ENCODE measurements at places on chromosomes 7 and 10. TPM values are rescaled to one million over a fixed set of nuclear protein-coding genes. Genes with fewer than 3 reads are reported as not detected.
A peak's percentile ranks its signal among the peaks of the same experiment; 100 is the strongest.

- H3K4me1 ChIP-seq: no peaks in the 10 kb centered on the region
- no peak for DNase-seq
- H3K27me3 ChIP-seq: no peaks in the 10 kb centered on the region
- H3K36me3 ChIP-seq: peaks cover 16% of the 10 kb centered on the region
- no peak overlapping the region for H3K4me3 ChIP-seq
Observed at GRCh38 chr7:138876326-138876725, 78.3 kb upstream of the ATP6V0A4 start.

DNA sequence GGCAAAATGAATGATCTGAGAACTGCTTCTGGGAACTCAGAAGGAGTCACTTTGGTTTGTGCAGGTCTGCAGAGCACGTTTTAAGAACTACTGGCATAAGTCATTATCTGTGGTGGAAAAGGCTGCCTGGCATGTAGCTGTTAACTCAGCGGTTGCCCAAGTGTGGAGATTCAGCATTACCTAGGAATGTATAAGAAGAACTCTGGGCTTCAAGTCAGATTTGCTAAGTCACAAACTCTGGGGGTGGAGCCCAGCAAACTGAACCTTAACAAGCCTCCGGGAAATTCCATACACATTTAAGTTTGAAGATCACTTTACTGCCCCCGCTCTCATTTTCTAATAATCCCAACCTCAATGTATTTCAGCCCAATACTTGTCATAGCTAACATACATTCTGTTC, 31.1 kb downstream of the PLXDC2 start:
- H3K36me3 ChIP-seq: no peaks in the 10 kb centered on the region
- H3K4me3 ChIP-seq: no peak overlapping the region
- H3K27ac ChIP-seq: no peak overlapping the region
- H3K27me3 ChIP-seq: no peaks in the 10 kb centered on the region
- no peak for DNase-seq

DNA sequence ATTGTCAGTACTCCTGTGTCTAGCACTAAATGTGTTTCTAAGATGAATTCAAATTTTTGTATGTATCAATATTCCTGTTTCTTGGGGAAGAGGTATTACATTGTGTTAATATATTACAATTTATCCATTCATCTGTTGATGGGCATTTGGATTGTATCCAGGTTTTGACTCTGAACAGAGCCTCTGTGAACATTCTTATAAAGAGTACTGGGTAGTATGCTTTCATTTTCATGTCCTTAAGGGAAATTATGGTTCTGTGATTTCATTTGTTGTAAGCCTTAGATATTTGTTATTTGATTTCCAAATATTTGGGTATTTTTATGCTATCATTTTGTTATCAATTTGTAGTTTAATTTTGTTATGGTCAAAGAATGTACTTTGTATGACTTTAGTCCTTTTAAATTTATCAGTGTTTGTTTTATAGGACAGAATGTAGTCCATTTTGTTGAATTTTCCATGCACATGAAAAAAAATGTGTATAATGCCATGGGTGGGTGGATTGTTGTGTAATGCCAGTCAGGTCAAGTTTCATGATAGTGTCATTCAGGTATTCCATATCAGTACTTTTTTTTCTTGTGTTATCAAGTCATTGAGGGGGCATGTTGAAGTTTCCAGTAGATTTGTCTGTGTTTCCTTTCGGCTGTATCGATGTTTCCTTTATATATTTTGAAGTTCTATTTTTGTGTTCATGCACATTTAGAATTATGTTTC, 38.4 kb downstream of the STAM start:
- H3K27ac ChIP-seq: peak overlapping the region; percentile 34
- H3K4me1 ChIP-seq: no peaks in the 10 kb centered on the region
- H3K36me3 ChIP-seq: no peaks in the 10 kb centered on the region
- DNase-seq: peak; percentile 16

- peak overlapping the region; percentile 100 for H3K27ac ChIP-seq
- H3K4me1 ChIP-seq: peaks cover 63% of the 10 kb centered on the region
- H3K27me3 ChIP-seq: peaks cover 62% of the 10 kb centered on the region
- peak; percentile 82 for DNase-seq
- peak overlapping the region; percentile 57 for H3K4me3 ChIP-seq
Observed at GRCh38 chr10:101067356-101068083, 5.7 kb downstream of the KAZALD1 start.

GRCh38 chr7:1644341-1645070, 25.6 kb upstream of the ELFN1 start:
- H3K4me3 ChIP-seq: no peak overlapping the region
- no peaks in the 10 kb centered on the region for H3K27me3 ChIP-seq
- H3K36me3 ChIP-seq: no peaks in the 10 kb centered on the region
- H3K4me1 ChIP-seq: peaks cover 4% of the 10 kb centered on the region

DNA sequence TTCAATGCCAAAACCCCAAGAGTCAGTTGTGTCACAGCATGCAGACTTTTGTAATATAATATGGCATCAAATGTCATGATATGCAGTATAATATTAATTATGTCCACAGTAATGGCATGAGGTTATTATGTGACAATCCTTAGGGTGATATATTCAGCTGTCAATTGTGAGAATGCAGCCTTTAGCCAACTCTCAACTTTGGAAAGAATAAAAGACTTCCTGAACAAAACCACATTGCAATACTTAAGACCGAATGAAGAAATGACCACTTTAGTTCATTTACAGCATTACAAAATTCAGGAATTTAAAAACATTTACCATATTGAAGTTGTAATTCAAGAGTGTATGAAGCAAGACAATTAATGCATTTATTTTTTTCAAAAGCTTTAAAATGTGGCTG, 45.4 kb downstream of the CPVL start:
- H3K27ac ChIP-seq: no peak overlapping the region
- no peaks in the 10 kb centered on the region for H3K4me1 ChIP-seq
- H3K4me3 ChIP-seq: no peak overlapping the region
- no peaks in the 10 kb centered on the region for H3K27me3 ChIP-seq
- H3K36me3 ChIP-seq: no peaks in the 10 kb centered on the region

DNA sequence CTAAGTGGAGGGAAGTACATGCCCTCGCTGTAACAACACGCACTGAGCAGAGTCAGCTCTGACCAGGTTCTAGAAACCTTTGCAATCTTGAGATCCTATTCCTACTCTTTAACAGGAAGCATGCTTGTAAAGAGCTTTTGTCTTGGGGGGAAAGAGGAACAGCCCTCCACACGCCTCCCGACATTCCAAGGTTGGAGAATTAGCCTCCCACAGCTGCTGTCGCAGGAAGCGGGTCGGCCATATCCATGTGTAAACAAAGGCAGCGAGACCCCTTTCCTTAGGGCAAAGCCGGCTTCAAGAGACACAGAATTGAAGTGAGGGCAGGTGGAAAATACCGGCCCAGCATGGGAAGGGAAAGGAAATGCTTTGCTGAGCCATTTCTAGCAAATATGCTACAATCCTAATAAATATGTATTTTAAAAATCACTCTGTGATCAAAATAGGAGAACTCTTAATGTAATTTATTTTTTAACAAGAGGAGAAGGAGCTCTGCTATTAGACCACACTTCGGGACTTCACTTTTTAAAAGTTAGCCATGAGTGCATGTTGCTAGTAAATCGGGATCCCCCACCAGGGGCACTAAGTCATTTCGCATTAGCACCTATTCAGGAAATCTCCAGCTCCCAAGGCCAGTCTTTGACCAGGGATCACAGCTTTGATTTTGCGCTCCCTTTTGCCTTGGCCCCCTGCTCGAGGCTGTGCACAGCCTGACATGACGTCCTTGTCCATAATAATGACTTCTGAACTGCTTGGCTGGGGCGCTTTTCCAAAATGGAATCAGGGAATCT, 55.9 kb downstream of the FAM204A start:
- no peaks in the 10 kb centered on the region for H3K36me3 ChIP-seq
- no peak overlapping the region for H3K27ac ChIP-seq
- H3K4me3 ChIP-seq: no peak overlapping the region
- H3K4me1 ChIP-seq: no peaks in the 10 kb centered on the region

GRCh38 chr7:38838725-38839385, 70.1 kb downstream of the VPS41 start:
- no peak for DNase-seq
- no peaks in the 10 kb centered on the region for H3K27me3 ChIP-seq
- H3K4me1 ChIP-seq: no peaks in the 10 kb centered on the region
- H3K27ac ChIP-seq: no peak overlapping the region
- H3K4me3 ChIP-seq: no peak overlapping the region

DNA sequence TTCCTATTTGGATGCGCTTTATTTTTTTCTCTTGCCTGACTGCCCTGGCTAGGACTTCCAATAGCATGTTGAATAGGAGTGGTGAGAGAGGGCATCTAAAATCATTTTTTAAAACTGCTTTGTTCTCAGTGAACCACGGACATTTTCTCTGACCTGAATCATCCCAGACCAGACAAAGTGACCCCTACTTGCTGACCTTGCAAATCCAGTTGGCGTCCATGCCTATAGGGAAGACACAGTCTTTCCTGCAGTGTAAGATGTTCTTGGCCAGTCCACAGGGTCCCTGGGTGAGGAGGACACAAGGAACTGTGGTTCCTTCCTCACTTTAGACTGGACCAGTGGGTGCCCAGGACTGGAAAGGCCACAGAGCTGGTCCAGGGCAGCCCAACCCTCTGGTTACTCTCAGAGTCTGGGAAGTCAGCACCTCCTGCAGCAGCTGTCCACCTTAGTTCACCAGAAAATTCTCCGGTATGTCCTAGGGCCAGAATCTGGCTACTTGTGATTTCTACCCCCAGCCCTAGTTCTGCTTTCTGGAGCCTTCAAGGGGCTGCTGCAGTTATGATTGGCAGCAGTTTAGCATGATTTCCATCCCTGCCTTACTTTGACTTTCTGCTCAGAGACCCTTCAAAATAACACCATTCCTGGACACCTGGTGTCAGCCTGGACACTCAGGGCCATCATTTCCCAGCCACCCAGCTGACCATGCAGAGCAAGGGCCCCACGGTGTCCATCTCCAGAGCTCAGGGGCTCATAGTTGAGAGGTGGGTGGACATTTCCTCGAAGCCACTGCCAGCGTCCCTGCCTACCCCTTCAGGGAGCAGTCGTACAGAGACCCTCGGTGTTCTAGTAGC, 19.3 kb downstream of the VIPR2 start:
- H3K4me1 ChIP-seq: peaks cover 10% of the 10 kb centered on the region
- DNase-seq: peak; percentile 7
- H3K36me3 ChIP-seq: no peaks in the 10 kb centered on the region

GRCh38 chr7:19713676-19714075, 4.8 kb upstream of the POLR1F start:
- no peak overlapping the region for H3K27ac ChIP-seq
- H3K4me3 ChIP-seq: no peak overlapping the region
- H3K27me3 ChIP-seq: no peaks in the 10 kb centered on the region
- H3K4me1 ChIP-seq: peaks cover 10% of the 10 kb centered on the region
- no peak for DNase-seq

The FAM25G gene
- not detected for polyA plus RNA-seq

The MEIG1 gene
- polyA plus RNA-seq: 0.58 TPM

The GATAD1 gene
- polyA plus RNA-seq: 11.5 TPM

The CYP2E1 gene
- polyA plus RNA-seq: 4.6 TPM

The POU6F2 gene
- polyA plus RNA-seq: not detected

The ZC3HAV1 gene
- 5.5 TPM for polyA plus RNA-seq

The FAM131B gene
- polyA plus RNA-seq: 0.33 TPM

The SFRP5 gene
- 2.1 TPM for polyA plus RNA-seq

The XRCC2 gene
- polyA plus RNA-seq: 0.46 TPM
